ENCODE measurements at places on chromosomes 7 and 10. TPM values are rescaled to one million over a fixed set of nuclear protein-coding genes. Genes with fewer than 3 reads are reported as not detected.

DNA sequence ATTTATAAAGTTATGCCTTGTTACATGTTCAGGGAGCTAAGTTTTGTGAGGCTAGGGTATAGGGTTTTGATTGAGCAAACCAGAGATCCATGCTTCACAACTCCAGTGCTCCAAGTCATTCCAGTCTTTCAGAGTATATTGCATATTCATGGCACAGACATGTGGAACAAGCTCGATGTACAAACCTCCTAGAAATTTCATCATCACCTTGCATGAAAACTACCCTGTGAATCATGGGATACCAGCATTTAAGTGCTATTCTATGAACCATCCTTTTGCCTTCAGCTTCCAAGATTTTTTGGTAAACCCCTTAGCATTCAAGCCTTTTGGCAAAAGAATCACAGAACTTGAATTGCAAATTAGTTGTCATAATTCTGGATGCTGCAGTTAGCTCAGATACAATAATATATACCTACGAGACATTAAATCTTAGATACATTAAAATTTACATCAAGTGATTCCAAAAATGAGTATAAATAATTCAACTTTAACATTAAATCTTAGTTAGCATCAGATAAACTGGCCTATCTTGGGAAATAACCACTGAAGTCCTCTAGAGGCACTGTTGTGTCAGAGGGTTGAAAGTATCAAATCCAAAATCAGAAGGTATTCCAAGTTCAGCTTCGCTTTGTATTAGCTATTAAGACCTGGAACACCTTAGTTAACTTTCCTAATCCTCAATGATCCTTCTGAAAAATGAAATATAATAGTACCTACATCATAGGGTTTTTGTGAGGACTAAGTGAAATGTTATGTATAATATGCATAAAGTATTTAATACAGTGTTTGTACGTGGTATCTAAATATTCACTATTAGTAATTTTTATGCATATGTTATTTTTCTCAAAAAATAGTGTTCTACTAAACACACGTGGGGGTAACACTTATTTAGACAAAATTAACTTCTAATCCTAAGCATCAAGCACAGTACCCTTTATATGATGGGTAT, 55.5 kb upstream of the CABCOCO1 start:
- no peak overlapping the region for H3K27ac ChIP-seq
- H3K4me3 ChIP-seq: no peak overlapping the region
- H3K27me3 ChIP-seq: no peaks in the 10 kb centered on the region
- no peaks in the 10 kb centered on the region for H3K36me3 ChIP-seq

- DNase-seq: no peak
- H3K4me1 ChIP-seq: peaks cover 65% of the 10 kb centered on the region
- peaks cover 1% of the 10 kb centered on the region for H3K36me3 ChIP-seq
- H3K4me3 ChIP-seq: no peak overlapping the region
Measured at GRCh38 chr7:4689668-4690067, 7.6 kb downstream of the FOXK1 start.

The NEUROG3 gene
- total RNA-seq: not detected

GRCh38 chr7:1028775-1029636, 15.3 kb upstream of the GPR146 start:
- no peaks in the 10 kb centered on the region for H3K27me3 ChIP-seq
- 0 out of 3 replicates have a peak, but pooled peaks cover 8% of the 10 kb centered on the region for H3K36me3 ChIP-seq
- peak; percentile 93 for DNase-seq
- peak overlapping the region; percentile 68 for H3K27ac ChIP-seq
- peaks cover 29% of the 10 kb centered on the region for H3K4me1 ChIP-seq

DNA sequence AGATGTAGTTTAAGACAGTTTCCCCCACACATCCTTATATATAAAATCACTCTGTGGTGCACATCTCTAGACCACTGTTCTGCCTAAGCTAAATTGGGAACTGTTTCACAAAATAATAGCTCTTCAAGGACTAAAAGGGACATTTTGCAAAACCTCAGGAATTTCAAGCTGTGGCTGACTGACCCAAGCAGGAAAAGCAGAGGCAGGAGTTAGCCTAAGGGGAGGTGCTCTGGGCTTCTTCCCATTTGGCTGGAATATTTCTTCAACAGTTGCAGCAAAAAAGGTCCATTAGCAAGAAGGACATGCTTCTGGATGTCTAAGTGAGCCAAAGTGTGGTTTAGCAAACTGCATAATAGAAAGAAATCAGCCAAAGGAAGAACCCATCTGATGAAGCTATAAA, 551.2 kb upstream of the ANKRD30A start:
- H3K27me3 ChIP-seq: no peaks in the 10 kb centered on the region
- H3K36me3 ChIP-seq: no peaks in the 10 kb centered on the region
- DNase-seq: no peak

DNA sequence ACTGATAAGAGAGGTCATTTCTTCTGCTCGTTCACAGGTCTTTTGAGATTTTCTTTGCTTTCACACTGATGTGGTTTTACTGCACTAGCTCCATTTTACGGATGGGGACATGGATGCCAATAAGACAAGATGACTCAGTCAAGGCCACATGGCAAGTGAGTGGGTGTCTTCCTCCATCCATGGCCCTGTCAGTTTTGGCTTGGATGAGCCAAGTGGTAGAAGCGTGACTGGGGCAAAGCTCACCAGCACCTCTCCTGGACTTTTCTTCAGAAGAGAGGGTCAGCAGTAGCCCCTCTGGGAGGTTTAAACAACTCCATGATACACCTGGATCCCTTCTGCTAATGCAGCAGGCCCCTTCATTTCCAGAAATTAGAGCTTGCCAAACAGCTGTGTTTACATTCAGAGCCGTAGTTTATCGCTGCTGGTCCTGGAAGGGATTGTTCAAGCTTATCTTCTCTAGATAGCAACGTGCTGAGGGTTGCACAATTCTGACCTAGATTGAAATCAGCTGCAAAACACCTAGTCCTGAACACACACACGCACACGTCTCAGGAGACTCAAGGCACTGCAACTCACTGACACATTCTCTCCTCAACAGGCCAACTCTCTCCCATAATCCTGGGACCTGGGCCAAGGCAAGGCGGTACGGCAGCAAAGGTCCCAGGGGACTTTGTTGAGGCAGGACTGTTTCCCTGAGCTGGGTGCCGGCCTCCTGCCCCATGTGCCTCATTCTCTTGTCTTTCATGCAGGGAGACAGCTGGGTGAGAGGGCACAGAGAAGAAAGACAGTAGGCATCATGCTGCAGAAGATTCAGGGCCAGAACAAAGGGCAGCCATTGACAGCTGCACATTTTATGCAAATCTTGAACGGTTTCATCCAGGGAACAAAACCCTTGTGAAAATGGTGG, 14.2 kb upstream of the PDCD4 start:
- peak; percentile 59 for DNase-seq
- peaks cover 68% of the 10 kb centered on the region for H3K4me1 ChIP-seq
- no peaks in the 10 kb centered on the region for H3K36me3 ChIP-seq
- H3K27me3 ChIP-seq: no peaks in the 10 kb centered on the region
- peak overlapping the region; percentile 53 for H3K4me3 ChIP-seq
- peak overlapping the region; percentile 5 for H3K27ac ChIP-seq

GRCh38 chr7:96719164-96719563, 9.5 kb upstream of the SEM1 start:
- no peak for DNase-seq
- H3K4me1 ChIP-seq: no peaks in the 10 kb centered on the region
- H3K27ac ChIP-seq: no peak overlapping the region
- no peaks in the 10 kb centered on the region for H3K27me3 ChIP-seq

Measured in HepG2 (cell line).